Activated CD8-positive, alpha-beta T cell treated with anti-CD3 and anti-CD28 coated beads for 36 hours (primary cell): ENCODE measurements at places on chromosomes 2 and 18. TPM values are rescaled to one million over a fixed set of nuclear protein-coding genes. Genes with fewer than 3 reads are reported as not detected.
A peak's percentile ranks its signal among the peaks of the same experiment; 100 is the strongest.

The SPC25 gene
- 35.6 TPM for total RNA-seq

The EDAR gene
- total RNA-seq, result 0.09 TPM

- no peaks in the 10 kb centered on the region for H3K27me3 ChIP-seq
- H3K27ac ChIP-seq, result no peak overlapping the region
- no peak for DNase-seq
- peaks cover 11% of the 10 kb centered on the region for H3K4me1 ChIP-seq
Measured at GRCh38 chr2:7792031-7792651, 874.9 kb downstream of the RNF144A start.

GRCh38 chr2:10222-10875, 36.0 kb downstream of the FAM110C start:
- H3K36me3 ChIP-seq, result no peaks in the 10 kb centered on the region
- DNase-seq, result peak; percentile 28
- no peak overlapping the region for H3K27ac ChIP-seq
- no peak overlapping the region for H3K4me3 ChIP-seq

DNA sequence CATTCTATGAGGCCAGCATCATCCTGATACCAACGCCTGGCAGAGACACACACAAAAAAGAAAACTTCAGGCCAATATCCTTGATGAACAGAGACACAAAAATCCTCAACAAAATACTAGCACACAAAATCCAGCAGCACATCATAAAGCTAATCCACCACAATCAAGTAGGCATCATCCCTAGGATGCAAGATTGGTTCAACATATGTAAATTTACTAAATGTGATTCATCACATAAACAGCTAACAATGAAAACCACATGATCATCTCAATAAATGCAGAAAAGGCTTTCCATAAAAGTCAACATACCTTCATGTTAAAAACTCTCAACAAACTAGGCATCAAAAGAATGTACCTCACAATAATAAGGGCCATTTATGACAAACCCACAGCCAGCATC, 65.3 kb downstream of the WDPCP start:
- DNase-seq, result no peak
- no peak overlapping the region for H3K27ac ChIP-seq
- H3K27me3 ChIP-seq, result no peaks in the 10 kb centered on the region
- no peaks in the 10 kb centered on the region for H3K4me1 ChIP-seq
- peaks cover 18% of the 10 kb centered on the region for H3K36me3 ChIP-seq
